ENCODE measurements at places on chromosomes 7 and 10. TPM values are rescaled to one million over a fixed set of nuclear protein-coding genes. Genes with fewer than 3 reads are reported as not detected.

The PCGF6 gene
- 8.2 TPM for polyA plus RNA-seq

The PHYHIPL gene
- polyA plus RNA-seq = not detected

The ZNF853 gene
- 0.06 TPM for polyA plus RNA-seq

The ACADSB gene
- polyA plus RNA-seq = 2.3 TPM

The ZPBP gene
- not detected for polyA plus RNA-seq

The IL6 gene
- not detected for polyA plus RNA-seq
